ENCODE measurements at places on chromosomes 7 and 10.

GRCh38 chr10:90769946-90770841 lies 87.6 kb downstream of the HTR7 start:
- DNase-seq: no peak

- DNase-seq: no peak
Measured at GRCh38 chr10:114650266-114650665, 7.8 kb downstream of the ABLIM1 start.

DNA sequence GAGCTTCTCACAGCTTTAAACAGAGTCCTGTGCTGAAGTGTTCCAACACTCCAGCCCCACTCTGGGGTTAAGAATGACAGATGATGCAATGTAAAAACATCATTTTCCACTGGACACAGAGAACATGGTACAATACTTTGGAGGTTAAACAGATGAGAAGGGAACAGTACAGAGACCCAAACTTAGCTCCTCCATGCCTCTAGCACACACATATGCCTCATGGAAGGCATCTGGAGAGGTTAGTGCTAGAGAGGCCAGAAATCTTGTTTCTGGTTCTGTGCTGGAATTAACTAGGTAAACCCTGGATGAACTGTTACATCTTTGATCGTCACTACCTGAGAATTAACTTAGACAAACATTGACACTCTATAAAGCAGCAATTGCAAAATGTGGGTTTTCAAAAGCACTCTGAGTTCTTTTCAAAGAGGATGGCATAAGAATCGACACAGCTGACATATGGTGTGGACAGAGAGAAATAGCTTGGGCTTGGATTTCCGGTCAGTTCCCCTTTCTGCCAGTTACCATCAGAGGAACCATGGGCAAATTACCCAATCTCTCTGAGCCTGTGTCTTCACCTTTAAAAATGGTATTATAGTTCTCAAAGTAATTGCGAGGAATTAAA lies 81.9 kb downstream of the KCNMA1 start:
- no peak for DNase-seq

DNA sequence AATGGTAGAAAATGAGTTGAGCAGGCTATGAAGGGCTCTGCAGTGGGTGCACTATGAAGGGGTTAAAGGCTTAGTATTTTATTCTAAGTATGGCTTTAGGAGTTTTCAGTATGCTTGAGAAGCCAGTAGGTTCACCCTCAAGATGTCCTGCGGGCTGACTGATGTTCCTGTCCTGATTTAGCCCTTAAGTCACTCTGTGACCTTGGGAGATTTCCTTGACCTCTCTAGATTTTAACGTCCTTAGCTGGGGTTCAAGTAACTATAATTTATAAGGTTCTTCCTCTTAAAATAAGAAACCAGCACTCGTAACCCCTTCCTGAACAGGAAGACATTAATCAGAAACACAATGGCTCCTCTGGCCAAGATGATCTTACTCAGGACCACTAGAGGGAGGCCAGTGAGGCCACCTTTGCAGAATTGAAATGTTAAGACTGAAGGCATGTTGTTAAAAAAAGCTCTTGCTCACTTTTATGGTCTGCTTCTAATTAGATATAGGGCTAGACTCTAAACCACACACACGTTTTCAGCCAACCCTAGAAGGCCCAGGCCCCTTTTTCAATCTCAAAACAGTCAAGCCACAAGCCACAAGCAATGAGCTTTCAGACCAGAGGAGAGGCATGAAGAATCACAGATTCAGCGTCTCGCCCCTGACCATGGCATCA lies 41.9 kb downstream of the CDK1 start:
- no peak for DNase-seq

- DNase-seq: no peak
Measured at GRCh38 chr10:117175215-117175900, 21.9 kb upstream of the KCNK18 start.

- no peak for DNase-seq
Measured at GRCh38 chr10:110919349-110919931, at the start of gene SHOC2. SHOC2 (plus strand) TSS chr10:110919604; CDS start chr10:110964359, 44,755 bp downstream.
